ENCODE measurements at places on chromosomes 11 and 22.

DNA sequence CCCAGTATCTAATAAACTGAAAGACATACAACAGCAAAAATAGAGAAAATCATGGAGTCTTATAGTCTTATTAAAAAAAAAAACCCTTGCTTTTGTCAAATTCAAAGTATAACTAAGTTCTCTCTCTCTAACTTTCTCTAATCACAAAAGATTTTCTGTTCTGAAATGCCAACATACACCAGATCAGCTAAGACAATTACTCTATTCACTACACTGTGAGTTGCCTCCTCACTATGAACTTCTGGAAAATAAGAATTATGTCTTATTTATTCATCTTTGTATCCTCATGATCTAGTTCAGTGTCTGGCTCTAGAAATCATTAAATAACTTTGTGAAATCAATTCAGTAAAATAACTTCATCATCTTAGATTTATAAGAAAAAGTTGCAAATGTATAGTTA, 12.7 kb downstream of the FAM76B start:
- no peak for DNase-seq

DNA sequence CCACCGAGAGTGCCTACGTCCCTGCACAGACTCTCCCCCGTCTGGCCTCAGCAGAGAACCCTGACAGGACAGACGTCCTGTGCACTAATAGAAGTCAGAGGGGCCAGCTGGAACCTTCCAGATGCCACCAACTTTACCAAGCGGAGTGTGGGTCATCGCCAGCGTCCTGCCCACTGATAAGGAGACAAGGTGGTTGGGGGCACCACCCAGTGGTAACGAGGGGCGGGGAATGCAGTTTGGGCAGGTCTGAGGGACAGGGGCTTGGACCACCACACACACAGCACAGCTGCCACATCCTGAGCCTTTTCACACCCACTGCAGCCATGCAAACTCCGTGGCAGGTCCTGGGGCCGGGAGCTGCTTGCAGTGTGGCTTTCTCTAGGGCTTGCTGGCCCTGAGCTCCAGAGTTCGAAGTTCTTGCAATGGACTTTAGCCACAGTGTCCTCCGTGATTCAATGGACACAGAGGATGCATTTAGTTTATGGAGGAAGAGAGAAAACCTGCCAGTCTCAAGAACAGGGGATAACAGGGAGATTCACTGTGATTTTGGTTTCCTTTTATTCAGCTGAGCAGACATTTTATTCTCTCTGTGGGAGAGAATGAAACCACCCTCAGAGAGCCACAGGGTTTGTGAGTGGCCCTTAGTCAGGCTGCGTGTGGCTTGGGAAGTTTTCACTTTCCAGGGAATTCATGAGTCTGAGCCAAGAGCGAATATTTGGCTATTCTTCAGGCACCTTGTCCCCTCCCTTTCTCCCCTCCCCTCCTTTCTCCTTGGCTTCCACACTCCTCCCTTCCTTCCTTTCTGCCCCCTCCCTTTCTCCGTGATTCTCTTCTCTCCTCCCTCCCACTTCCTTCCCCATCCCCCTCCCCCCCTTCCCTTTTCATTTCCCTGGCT, 13.1 kb downstream of the MRGPRG start:
- no peak for DNase-seq

- DNase-seq, result no peak
These were observed 7.1 kb upstream of the FLI1 start for GRCh38 chr11:128686745-128687177.

DNA sequence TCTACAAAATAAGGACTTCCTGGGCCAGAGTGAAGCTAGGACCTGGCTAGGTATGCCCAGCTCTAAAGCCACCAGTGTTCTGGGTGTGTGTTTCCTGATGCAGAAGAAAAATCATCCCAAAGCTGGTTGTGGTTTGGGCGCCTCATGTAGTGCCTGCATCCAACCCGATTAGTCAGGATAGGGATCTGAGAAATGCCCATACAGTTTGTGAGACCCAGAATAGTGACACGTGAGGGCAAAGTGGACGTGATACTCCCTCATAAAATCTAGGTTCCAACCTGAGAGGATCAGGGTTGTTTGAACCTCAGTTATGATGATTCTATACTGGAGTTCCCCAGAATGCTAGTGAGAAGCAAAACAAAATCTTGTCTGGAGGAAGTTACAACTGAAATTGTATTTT, 238.4 kb downstream of the TBC1D22A start:
- DNase-seq, result no peak
